ENCODE measurements at places on chromosomes 16 and 17.

- DNase-seq = no peak
Measured at GRCh38 chr16:85900027-85900792, 1.2 kb downstream of the IRF8 start.

GRCh38 chr16:9469512-9469911 lies 378.1 kb downstream of the HAPSTR1 start:
- no peak for DNase-seq

GRCh38 chr17:62587554-62587953 lies 39.9 kb upstream of the MRC2 start:
- no peak for DNase-seq

DNA sequence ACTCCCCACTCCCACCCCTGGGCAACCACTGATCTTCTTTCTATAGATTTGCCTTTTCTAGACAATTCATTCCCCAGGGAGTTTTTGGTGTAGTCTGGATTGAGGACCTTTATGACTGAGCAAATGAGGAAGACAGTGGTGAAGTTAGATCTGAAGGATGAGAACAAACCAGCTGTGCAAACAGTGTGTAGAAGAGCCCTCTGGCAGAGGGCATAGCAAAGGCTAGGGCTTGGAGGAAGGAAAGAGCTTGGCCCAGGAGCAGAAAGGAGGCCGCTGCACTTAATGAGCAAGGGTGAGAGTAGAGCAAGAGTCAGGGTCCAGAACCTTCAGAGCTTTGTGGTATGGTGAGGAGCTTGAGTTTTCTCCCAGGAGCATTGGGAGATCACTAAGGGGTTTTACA lies 352.7 kb downstream of the CA10 start:
- DNase-seq = no peak

DNA sequence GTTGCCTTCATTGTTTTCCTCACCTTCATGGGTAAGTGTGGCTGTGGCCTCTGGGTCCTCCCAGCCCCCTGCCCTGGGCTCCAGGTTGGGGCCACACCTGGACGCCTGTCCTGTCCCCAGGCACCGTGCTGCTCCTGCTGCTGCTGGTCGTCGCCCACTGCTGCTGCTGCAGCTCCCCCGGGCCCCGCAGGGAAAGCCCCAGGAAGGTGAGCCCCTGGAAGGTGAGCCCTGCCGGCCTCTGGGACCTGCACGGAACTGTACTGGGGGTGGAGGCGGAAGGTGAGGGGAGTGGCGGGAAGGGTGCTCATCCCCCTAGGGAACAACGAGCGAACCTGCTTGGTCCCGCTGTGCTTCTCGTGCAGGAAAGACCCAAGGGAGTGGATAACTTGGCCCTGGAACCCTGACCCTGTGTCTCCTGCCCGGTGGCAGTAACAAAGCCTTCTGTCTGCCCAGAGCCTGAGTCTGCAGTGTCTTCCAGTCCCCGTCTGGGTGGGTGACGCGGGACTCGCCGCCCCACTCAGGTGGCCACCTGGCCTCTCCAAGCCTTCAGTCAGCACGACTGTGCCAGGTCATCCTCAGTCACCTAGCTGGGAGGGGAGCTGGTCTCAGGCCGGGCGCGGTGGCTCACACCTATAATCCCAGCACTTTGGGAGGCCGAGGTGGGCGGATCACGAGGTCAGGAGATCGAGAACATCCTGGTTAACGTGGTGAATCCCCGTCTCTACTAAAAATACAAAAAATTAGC lies 831 bp downstream of the SMIM22 start:
- DNase-seq = no peak

- DNase-seq = no peak
Measured at GRCh38 chr17:50892101-50892776, 26.1 kb upstream of the TOB1 start.
